NCI-H1930 (cell line): ENCODE measurements at places on chromosomes 13 and 19.

GRCh38 chr19:58098682-58098998 is 609 bp upstream of the ZSCAN18 start:
- DNase-seq: no peak

- no peak for DNase-seq
These were observed 51.3 kb downstream of the ERICH6B start for GRCh38 chr13:45564133-45564776.

- DNase-seq: no peak
These were observed 141.0 kb downstream of the POSTN start for GRCh38 chr13:37457612-37458011.

DNA sequence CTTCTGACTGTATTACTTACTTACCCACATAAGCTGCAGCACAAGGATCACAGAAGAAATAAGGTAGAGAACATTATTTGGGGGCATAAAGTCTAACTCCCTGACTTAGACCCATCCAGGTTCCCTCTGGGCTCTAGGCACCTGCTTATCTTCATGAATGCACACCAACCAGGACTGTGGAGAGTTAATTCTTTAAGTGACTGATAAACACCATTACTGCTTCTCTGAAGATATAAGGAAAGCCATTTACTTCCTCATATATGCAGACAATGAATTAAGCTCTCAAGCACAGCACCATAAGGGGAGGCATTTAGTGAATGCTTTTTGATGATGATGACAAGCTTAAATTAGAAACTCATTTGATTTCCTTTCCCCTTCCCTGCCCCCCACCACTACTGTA is 22.5 kb downstream of the OBI1 start:
- DNase-seq: no peak

GRCh38 chr19:51099047-51099382 is 9.2 kb downstream of the CTU1 start:
- no peak for DNase-seq

DNA sequence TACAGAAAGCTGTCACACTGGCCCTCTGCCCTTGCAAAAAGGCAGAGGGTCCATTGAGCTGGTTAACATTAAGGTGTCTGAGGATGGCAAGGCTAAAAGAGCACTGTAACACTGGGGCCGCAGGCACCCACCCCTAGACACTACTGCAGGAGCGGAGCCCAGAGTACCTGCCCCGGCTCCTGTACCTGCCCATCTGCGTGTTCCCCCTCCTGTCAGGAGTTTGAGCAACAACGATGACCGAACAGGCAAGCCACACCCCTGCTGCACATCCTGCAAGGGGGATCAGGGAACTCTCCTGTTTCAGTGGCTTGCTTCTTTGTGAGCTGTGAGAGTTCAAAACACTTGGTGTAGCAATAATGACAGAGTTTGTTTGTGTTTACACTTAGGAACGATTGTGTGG is 117.4 kb upstream of the STARD13 start:
- DNase-seq: no peak

- DNase-seq: no peak
These were observed 912 bp upstream of the TUBA3C start for GRCh38 chr13:19182536-19182935.
